ENCODE measurements at places on chromosomes 16 and 17. TPM values are rescaled to one million over a fixed set of nuclear protein-coding genes. Genes with fewer than 3 reads are reported as not detected.

SLC47A2 gene
- 5.5 TPM for total RNA-seq

DNA sequence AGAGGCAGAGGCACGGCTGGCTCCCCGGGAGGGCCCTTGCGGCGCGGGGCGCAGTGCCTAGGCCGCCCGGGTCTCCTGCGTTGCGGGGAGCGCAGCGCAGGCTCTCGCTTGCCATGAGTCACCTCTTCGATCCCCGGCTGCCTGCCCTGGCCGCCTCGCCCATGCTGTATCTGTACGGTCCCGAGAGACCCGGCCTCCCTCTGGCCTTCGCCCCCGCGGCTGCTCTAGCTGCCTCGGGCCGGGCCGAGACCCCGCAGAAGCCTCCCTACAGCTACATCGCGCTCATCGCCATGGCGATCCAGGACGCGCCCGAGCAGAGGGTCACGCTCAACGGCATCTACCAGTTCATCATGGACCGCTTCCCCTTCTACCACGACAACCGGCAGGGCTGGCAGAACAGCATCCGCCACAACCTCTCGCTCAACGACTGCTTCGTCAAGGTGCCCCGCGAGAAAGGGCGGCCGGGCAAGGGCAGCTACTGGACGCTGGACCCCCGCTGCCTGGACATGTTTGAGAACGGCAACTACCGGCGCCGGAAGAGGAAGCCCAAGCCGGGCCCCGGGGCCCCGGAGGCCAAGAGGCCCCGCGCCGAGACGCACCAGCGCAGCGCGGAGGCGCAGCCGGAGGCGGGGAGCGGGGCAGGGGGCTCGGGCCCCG lies 390 bp downstream of the FOXL1 start:
- DNase-seq, result no peak

DNA sequence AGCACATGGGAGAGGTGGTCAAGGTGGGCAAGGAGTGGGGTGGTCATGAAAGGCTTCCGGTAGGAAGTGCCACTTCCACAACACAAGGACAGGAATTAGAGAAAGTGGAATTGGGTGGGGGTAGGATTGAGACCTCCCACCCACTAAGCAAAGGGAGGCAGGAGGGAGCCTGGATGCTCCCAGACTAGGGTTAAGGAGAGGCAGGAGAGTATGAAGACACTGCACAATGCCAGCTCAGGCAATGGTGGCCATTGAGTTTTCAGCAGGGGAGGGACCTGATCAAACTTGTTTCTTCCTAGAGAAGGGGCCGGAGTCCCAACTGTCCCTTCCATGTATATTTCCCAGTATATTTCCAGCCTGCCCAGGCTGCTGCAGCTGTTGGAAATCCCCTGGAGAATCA lies 3.1 kb upstream of the RAB11FIP4 start:
- DNase-seq, result no peak

DNA sequence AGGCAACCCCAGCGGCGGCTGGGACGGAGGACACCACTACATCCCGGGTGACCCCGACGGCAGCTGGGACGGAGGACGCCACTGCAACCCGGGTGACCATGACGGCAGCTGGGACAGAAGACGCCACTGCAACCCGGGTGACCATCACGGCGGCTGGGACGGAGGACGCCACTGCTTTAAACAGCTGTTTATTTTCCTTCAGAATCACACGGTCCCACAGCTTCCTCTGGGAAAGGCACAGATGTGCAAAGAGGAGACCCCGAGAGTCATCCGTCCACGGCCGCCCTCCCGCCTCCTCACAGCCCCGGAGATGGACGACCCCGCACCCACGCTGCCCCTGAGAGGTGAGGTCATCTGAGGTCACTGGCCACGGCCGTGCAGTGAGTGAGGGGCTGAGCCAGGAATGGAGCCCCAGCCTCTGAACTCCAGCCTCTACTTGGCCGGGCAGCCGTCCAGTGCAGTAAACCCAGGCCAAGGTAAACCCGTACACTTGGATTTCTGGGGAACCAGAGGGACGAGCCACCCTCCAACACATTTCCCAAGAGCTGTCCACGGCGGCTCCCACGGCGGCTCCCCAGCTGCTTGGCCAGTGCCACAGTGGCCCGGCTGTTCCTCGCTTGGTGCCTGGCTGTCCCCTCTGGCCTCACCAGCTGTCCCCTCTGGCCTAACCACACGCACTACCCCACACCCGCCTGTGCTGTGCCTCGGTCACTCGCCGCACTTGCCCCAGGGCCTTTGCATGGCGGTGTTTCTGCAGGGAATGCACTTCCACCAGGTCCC lies 43.2 kb upstream of the PABPN1L start:
- no peak for DNase-seq

DNA sequence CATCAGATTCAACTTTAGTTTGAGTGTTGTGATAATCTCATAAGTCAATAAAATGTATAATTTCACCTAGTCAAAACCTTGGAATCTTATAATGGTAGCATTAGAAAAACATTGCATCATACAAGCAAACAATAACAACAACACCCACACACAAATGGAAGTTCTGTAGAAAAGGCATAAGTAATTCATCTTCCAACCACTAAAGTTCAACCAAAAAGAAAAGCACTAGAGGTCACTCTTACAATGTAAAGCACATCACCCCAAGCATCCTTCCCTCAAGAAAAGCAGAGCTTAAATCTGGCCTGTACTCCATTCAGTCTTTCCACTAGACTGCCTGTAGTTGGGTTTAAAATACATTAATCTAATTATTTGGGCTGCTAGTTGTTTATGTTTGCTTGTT lies 1.8 kb downstream of the CNTNAP4 start:
- peak; percentile 64 for DNase-seq

DNAI2 gene
- total RNA-seq, result not detected

ATAD5 gene
- total RNA-seq, result 5.8 TPM

GRCh38 chr17:56528696-56529095 lies 64.8 kb upstream of the NOG start:
- DNase-seq, result no peak

FAM222B gene
- 0.48 TPM for total RNA-seq

DNA sequence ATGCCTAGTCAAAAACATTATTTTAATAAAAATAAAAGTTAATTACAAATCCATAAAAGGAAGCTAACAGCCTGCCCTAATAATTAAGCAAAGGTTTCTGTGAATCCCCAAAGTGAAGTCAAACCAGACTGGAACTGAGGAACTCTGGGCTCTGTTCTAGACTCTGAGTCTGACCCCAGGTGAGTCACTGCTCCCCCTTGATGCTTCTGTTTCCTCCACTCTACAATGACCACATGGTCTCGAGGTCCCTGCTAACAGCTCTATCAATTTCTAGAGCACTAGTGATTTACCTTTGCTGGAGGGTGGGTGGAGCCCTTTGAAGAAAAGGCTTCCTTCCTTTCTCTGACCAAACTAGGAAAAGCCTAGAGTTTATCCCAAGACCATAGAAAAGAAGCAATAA lies 32.4 kb downstream of the XPO6 start:
- no peak for DNase-seq

C16orf92 gene
- total RNA-seq, result 8.9 TPM

DNA sequence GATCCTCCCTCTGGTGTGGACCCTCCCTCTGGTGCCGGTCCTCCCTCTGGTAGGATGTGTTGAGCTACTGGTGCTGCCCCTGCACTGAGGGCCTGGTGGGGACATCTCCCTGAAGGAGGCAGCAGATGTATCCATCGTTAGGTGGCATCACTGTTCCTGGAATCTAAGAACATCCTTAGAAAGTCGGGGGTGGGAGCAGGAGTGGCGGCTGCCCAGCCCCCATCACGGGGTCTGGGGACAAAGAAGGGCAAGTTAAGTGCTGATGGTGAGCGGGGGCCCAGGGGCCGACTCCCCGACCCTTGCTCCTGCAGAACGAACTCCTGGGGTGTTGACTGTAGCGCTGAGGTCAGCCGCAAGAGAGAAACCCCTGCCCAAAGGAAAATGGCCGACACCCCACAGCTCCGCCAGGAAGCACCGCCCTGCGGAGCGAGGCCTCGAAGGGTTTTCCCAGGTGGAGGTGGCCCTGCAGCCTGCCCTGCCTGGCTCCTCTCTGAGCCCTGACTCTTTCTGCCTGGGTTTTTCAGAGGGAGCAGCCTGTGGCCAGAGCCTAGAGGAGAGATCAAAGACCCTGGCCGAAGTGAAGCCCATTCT lies 5.5 kb downstream of the CTU2 start:
- DNase-seq, result no peak

NOL11 gene
- 14.2 TPM for total RNA-seq

DNA sequence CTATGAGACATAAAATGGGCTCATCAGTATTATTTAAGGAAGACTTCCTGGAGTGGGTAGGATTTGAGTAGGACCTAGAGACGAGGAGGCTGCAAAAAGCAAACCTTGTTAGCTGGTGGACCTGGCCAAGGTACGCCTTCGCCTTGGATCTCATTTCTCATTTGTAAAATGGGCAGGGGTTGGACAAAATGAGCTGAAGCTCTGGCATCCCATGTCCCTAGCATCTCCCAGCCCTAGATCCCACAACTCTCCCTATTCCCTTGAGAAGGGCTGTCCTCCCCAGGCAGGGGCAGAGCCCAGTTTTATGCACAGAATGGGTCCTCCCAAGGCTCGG lies 306 bp upstream of the SPATA20 start:
- DNase-seq, result no peak

DNA sequence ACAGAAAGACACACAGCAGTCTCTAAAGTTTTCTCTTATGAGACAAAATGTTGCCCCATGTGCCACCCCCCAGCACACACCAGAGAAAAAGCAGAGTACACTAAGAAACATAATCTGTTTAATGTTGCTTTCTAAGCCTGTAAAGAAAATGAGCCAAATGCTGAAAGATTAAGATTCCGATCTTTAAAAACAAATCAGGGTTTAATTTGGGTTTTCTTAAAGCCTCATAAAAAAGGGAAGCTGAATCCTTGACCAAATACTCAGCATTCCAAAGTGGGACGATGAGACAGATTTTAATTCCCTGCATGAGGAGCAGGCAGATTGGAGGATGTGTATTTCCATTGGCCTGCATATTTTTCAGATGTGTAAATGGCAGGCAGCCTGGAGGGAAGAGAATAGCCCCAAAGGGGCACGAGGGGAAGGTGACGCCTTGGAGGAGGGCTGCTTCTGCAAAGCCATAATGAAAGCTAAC lies 118.4 kb downstream of the COPRS start:
- peak; percentile 95 for DNase-seq

DNA sequence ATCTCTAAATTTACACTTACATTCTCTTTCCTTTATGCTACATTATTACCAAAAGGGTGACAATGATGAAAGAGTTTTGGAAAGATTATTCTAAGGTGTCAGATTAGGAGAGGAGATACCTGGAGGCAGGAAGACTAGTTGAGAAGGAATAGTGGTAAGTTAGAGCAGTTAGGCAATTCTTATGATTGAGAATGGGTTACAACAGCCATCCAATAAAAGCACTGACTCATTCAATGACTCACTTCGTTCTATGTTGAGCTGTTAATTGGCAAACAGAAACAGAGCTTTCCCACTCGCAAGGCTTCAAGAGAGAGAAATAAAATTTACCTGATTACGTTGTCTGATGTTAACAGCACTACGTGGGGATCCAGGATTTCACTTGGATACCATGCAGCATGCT lies 5.8 kb downstream of the NUP88 start:
- DNase-seq, result no peak

CTRL gene
- total RNA-seq, result 0.48 TPM

DNA sequence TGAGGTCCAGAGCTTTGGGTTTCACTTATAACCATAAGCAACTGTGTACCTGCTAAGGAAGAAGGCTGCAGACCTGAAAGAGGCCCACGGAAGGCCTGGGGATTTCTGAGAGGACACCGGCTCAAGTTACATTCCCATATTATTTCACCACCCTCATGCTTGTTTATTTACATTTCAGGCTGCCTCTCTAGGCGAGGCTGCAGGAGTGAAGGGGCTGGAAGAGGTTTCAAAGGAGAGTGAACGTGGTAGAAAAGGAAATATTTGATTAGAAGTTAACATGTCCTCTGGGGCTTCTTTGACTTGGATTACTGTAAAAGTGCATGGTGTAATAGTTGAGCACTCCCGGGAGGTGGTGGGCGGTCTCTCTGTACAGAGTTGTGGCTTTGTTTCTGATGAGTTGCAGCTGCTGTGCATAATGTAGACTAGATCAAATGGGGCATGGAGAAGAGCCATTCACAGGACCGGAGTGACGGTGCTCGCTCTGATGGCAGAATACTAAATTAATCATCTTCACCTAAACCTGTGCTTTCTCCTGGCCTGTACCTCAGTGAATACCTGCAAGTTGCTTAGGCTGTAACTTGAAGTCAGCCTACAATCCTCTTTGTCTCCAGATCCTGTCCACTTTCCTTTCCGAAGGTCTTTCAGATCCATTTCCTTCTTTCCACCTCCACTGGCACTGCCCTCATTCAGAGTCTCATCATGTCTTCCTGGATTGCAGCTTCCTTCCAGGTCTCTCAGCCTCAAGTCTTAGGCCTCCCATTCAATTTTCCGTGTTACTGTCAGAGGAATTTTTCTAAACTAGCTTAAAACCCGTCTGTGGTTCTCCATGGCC lies 1.9 kb upstream of the CPD start:
- DNase-seq, result peak; percentile 78

KRTAP4-4 gene
- 2.6 TPM for total RNA-seq

GRCh38 chr16:66133643-66134338 lies 232.7 kb upstream of the CDH5 start:
- DNase-seq, result peak; percentile 61

LAT gene
- 0.72 TPM for total RNA-seq

Data from umbilical cord (tissue), 2 donors.